Activated naive CD8-positive, alpha-beta T cell treated with anti-CD3 and anti-CD28 coated beads, Interleukin-2, amount 10 ng/mL, durations not matched to agents 7 days and 5 days (primary cell): ENCODE measurements at places on chromosomes 2 and 18. TPM values are rescaled to one million over a fixed set of nuclear protein-coding genes. Genes with fewer than 3 reads are reported as not detected.

Gene INHBB
- not detected for total RNA-seq

Gene E2F6
- total RNA-seq = 9.8 TPM

Gene CHST10
- total RNA-seq = 6.4 TPM

Gene KCNE4
- total RNA-seq = not detected

Gene MAP2
- not detected for total RNA-seq

Gene FIGN
- not detected for total RNA-seq

Gene RAB6C
- total RNA-seq = 0.11 TPM

Gene WIPF1
- total RNA-seq = 480 TPM

Gene ACVR1C
- total RNA-seq = 2.0 TPM

Gene DLGAP1
- not detected for total RNA-seq

Gene C2orf78
- total RNA-seq = not detected

Gene SPP2
- total RNA-seq = not detected

Gene C1QL2
- not detected for total RNA-seq

Gene ITGB6
- not detected for total RNA-seq
